ENCODE measurements at places on chromosomes 3 and 15.

- DNase-seq, result no peak
Measured at GRCh38 chr15:99320374-99321215, 69.3 kb downstream of the LRRC28 start.

DNA sequence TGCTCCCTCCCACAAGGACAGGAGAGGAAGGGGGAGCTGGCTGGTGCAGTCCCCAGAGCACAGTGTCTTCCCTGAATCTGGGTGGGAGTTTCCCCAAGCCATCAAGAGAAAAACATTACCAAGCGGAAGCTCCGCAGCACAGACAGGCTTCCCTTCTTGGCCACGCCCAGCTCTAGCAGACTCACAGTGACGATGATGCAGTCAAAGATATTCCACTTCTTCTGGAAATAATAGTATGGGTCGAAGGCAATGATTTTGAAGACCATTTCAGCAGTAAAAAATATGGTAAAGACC, 76.7 kb downstream of the SCN10A start:
- DNase-seq, result no peak

DNA sequence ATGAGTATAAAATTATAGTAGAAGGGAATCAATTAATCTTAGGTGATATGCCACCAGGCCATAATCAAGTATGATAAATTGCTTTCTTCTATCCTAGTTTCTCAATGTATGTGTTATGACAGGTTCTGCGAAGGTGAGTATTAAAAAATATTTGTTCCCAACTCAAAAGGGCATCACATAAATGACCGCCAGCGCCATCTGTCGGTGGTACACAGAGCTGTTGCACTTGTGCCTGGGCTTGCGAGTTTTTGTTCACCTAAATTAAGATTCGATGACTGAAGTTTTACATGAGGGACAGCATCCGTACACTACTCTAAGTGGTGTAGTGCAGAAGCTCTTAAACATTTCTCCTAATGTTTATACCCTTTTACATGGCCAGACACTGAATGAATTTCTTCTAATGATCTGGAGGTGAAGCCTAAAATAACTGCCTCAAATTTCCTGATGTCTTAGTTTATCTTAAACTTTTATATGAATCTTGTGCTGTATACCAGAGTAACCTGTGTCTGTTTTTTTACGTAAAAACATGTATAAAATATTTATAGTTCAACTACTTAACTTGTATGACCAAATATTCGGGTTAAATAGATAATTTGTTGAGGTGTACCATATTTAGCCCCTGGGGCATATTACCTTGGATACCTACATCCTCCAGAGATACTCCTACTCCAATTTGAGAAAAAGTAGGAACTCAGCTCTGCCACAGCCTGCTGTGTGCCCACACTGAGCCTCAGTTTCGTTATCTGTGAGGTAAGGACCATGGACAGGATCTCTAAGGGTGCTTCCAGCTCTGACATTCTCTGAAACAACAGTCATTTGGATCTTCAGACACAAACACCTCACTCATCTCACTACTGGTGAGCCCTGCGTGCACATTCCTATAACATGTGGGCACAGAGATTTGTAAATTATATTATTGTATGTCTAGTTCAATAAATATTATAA, 365.6 kb downstream of the MAGI1 start:
- no peak for DNase-seq

DNA sequence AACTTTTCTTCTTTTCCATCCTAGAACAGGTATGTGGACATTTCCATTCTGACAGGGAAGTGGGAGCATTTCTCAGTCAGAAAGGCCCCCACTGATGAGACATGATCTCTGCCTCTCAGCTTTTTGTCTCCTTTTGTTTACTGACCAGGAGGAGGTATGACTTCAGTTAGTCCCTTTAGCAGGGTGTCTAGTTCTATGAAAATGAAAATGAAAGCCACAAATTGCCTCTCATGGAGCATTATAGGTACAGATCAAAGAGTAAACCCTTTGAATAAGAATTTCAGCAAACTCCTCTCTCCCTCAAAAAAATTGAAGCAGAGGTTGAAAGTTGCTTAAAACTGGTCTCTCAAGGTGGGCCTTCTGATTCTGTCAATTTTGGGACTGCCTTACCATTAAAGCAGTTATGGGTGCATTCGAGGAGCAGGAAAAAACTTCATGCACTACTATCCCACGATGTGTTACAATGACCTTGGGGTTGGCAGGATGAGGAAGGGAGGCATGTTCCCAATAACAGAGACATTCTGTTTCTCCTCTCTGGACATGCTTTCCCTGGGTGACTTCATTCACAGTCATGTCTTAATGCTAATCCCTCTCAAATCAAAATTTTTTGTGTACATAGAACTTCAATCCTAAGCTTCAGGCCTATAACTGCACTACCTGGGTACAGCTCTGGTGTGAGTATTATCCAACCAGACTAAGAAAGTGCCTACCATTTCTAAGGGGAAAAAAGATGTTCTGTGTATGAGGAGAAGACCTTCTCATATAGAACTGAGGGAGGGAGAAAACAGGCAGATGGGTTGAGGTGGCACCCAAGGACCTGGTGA, 50.6 kb upstream of the TBC1D23 start:
- DNase-seq, result no peak

DNA sequence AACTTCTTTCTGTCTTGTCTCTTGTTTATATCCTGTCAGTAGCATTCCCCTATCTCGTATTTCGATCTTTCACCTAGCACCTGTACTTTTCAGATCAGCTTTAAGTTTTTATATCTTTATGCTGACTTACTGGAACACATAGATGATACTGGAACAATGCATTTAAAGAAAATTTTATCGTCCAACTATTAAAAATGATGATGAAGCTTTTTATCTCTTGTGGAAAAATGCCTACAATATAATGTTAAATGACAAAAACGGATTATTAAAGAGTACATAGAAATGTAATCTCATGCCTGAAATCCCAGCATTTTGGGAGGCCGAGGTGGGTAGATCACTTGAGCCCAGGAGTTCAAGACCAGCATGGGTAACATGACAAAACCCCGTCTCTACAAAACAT, 139.5 kb downstream of the ZPLD1 start:
- DNase-seq, result no peak

- no peak for DNase-seq
Measured at GRCh38 chr3:41698898-41699297, 263.0 kb downstream of the ULK4 start.

DNA sequence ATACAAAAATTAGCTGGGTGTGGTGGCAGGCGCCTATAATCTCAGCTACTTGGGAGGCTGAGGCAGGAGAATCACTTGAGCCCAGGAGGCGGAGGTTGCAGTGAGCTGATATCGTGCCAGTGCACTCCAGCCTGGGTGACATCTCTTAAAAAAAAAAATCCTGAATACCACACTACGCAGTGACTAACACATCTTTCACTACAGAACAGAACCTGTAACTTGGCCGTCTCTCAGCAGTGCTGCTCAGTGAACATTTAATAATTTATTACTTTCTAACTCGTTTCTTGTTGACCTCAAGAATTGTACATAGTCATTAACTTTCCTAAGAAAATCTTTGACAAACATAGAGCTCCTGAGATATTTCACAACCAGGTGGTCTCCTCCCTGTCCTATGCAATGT, 3.8 kb downstream of the GREM1 start:
- DNase-seq, result no peak

DNA sequence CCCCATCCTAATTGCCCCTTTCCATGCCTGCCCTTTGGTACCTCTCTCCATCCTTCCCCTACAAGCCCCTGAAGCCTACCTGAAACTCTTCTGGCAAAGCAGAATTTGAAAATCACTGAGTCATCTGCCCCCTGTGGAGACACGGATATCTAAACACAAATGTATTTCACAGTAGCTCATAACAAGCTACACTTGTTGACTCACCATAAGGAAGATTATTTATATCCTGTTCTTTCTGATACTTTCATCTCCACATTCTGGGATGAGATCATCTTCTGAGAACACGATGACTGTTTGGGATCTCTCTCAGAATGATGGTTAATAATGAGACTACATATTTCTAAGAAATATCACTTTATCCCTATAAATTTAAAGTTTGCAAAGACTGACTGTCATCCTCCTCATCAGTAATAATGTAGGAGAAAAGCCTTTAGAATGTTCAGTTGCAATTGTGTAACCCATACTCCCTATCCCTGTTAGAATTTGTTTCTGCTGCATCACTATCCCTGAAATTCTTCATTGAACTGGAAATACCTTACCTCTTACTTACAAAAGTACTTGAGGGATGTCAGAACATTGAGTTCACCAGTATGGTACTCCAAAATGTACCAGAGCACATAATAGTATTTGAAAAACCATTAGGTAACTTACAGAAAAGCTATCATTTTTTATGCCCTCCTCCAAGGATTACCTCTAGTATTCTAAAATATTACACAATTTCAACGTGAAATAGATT, 116.1 kb upstream of the IL12A start:
- DNase-seq, result no peak

DNA sequence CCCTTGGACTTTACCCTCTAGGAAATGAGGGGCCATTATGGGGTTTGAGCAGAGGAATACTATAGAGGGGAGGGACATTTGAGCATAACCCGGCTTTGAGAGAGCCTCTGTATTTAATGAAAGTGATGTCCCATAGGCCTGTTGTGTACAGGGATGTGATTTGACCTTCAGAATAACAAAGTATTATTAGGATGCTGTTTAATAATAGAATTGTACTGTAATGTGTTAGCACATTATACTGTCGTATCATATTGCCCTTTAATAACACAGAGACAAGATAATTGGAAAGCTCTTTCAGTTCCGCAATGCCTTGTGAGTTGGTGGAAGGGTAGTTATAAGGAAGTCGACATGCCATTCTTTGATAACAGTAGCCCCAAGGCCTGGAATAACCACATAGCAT, 328.3 kb downstream of the RYR3 start:
- DNase-seq, result no peak

GRCh38 chr15:40958723-40959122, 5.5 kb downstream of the CHAC1 start:
- DNase-seq, result no peak

- DNase-seq, result no peak
Measured at GRCh38 chr3:182769673-182770072, 23.6 kb upstream of the ATP11B start.

GRCh38 chr3:27729748-27730611, 7.9 kb upstream of the EOMES start:
- no peak for DNase-seq

GRCh38 chr3:60238550-60238949, 1012.7 kb downstream of the FHIT start:
- DNase-seq, result no peak

GRCh38 chr3:132071043-132071442, 36.2 kb upstream of the CPNE4 start:
- no peak for DNase-seq

DNA sequence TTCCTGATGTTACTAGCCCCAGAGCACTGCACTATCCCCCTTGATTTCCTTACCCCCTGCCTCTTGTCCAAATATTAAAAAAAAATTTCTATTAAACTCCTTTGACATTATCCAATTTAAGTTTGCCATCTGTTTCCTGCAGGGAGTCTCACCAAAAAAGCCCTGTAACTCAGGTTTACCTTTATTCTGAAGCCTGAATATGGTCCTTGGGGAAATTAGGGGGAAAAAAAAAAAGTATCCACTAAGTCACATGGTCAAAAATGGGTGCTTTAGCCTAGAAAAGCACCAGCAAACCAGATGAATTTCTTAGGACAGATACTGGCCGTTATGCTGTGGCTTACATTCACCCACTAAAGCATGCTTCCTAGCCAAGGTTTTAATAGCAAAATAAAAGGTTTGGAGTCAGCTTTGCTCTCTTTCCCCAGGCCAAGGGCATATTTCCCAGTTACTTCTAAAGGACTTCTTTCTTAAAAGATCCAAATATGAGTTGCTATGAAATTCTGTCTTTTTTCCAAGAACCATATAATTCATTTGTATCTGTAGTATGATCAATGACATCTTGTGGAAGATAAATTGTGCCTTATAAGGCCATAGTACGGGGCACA, 394.9 kb downstream of the LSAMP start:
- DNase-seq, result no peak

Data from activated effector memory CD4-positive, alpha-beta T cell treated with Interleukin-2 at 50 U/mL for 16 hours (primary cell).